ENCODE measurements at places on chromosomes 1 and 21. TPM values are rescaled to one million over a fixed set of nuclear protein-coding genes. Genes with fewer than 3 reads are reported as not detected.

- no peak overlapping the region for H3K4me3 ChIP-seq
- H3K27ac ChIP-seq, result no peak overlapping the region
- DNase-seq, result no peak
- H3K36me3 ChIP-seq, result no peaks in the 10 kb centered on the region
These were observed 668.8 kb downstream of the KIF26B start for GRCh38 chr1:245823408-245824147.

Gene FAM163A
- not detected for total RNA-seq

Gene C8B
- total RNA-seq, result not detected

Gene OR2T35
- not detected for total RNA-seq

Gene FGR
- not detected for total RNA-seq

GRCh38 chr1:60759291-60759690 is 323.1 kb upstream of the NFIA start:
- peak; percentile 45 for DNase-seq
- H3K36me3 ChIP-seq, result no peaks in the 10 kb centered on the region
- H3K27me3 ChIP-seq, result peaks cover 4% of the 10 kb centered on the region
- peak overlapping the region; percentile 29 for H3K27ac ChIP-seq

- peaks cover 4% of the 10 kb centered on the region for H3K36me3 ChIP-seq
- H3K27ac ChIP-seq, result no peak overlapping the region
- H3K4me3 ChIP-seq, result no peak overlapping the region
- DNase-seq, result no peak
- peaks cover 6% of the 10 kb centered on the region for H3K27me3 ChIP-seq
- H3K4me1 ChIP-seq, result no peaks in the 10 kb centered on the region
These were observed 216.2 kb upstream of the RUNX1 start for GRCh38 chr21:35265170-35265877.

Measured in glutamatergic neuron (in vitro differentiated cells).